Activated naive CD4-positive, alpha-beta T cell (primary cell): ENCODE measurements at places on chromosomes 1 and 21.
A peak's percentile ranks its signal among the peaks of the same experiment; 100 is the strongest.

DNA sequence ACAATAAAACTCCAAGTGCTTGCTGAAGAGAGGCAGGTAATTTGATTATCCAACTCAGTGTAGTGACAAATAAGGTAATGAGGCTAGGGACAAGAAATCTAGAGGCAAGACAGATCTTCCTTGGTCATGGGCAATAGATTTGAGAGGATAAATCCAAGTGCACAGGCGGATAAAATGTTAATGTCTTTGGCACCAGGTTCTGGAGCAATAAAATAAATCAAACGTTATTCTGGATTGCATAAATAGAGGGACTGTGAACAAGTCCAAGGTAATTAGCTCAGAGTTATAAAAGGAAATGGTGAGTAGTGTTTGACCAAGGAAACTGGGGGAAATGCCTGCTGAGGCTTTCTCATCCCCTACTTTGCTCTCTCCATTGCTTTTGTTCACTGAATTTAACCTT lies 329.3 kb upstream of the PROX1 start:
- DNase-seq = no peak

- no peak for DNase-seq
Observed at GRCh38 chr1:67371681-67372080, 58.5 kb downstream of the SERBP1 start.

- DNase-seq = peak; percentile 58
Observed at GRCh38 chr1:145885738-145886287, at the start of gene ANKRD35. Gene ANKRD35 (minus strand): TSS chr1:145885866. CDS start chr1:145885758, 108 bp downstream.

- DNase-seq = no peak
Observed at GRCh38 chr1:57272150-57272549, 151.7 kb downstream of the DAB1 start.

GRCh38 chr1:193674292-193674944 lies 488.0 kb upstream of the B3GALT2 start:
- no peak for DNase-seq
